ENCODE measurements at places on chromosomes 16 and 17.

DNA sequence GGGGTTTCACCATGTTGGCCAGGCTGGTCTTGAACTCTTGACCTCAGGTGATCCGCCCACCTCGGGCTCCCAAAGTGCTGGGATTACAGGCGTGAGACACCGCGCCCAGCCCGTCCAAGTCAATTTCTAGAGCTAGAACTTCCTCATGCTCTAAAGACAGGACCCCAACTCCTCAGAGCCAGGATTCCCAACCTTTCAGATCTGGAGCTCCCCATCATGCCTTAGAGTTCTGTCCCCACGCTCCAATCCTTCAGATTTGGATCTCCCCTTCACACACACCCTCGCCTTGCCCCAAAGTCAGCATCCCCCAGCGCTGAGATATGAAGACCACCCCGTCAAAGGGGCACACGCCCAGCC lies 448 bp downstream of the KCTD19 start:
- DNase-seq = no peak

GRCh38 chr17:57868007-57868909 lies 18.4 kb upstream of the MRPS23 start:
- no peak for DNase-seq

GRCh38 chr16:85126705-85127378 lies 14.6 kb upstream of the CIBAR2 start:
- no peak for DNase-seq

DNA sequence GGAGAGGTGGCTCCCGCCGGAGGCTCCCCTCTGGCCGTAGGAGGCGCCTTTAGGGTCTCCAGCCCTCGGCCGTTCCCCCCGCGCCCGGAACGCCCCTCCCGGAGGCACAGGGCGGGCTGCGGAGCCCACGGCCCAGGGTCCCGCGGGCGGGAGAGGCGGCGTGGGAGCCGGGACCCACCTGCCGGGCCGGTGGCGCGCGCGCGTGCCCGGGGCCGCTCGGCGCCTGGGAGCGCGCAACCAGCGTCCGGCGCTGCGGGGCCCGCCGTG lies at the start of gene MIF4GD:
TSS of gene MIF4GD (minus strand) at position 266 of the 267 bp plus-strand sequence. CDS start 1,036 bp downstream, outside the sequence.
- no peak for DNase-seq

GRCh38 chr16:5323284-5324141 lies 225.9 kb upstream of the EEF2KMT start:
- DNase-seq = no peak

DNA sequence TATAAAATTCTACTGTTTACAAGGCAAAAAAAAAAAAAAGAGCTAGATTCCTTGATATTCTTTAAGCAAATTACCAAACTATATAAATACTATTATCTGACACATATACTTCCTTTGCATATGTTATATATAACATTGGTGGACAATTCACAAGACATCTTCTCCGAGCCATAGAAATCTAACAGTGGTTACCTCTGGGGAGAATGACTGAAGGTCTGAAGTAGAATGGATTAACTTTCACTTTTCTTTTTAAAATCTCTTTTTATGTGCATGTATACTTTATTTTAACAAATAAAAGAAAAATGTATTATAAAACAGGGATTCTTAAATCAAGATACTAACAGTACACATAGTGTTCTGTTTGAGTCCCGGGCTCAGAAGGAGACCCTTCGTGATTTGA lies 131.0 kb downstream of the MRTFB start:
- DNase-seq = no peak

DNA sequence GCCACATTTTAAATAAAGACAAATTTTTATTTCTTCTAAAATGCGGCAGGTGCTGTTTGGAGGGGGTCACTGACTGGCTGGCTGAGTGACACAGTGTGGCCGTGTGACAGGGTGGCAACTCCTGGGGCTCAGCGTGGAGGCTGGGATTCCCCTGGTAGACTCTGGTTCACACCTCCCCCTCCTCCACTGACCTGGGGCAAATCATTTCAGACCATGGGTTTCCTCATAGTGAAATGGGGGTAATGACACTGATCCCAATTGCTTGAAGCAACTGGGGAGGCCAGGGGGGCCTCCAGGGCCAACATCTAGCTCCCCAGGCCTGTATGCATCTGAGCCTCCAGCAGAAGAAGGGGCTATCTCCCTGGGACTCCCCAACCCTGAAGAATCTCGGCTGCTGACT lies 6.6 kb downstream of the HSD11B2 start:
- DNase-seq = no peak

DNA sequence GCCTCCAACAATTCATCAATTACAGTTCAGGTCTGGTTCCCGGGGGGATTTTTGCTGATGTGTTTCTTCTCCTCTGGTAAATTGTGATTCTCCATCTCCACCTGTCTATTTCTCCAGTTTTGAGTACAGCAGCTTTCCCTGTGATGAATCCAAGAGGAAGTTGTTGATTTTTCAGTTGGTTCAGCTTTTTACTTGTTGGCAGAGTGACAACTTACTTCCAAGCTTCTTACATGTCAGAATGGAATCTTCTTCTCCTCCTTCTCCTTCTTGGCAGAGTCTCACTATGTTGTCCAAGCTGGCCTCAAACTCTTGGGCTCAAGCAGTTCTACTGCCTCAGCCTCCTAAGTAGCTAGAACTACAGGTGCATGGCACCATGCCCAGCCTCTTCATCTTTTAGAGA lies 33.4 kb upstream of the TMEM92 start:
- no peak for DNase-seq

- no peak for DNase-seq
Measured at GRCh38 chr17:77254951-77255825, 114.4 kb downstream of the SEC14L1 start.

- no peak for DNase-seq
Measured at GRCh38 chr17:1398931-1399678, 917 bp downstream of the YWHAE start.

GRCh38 chr17:50347117-50347893 lies 1.4 kb downstream of the XYLT2 start:
- no peak for DNase-seq

GRCh38 chr17:74759243-74759801 lies 10.9 kb downstream of the NHERF1 start:
- DNase-seq = no peak

DNA sequence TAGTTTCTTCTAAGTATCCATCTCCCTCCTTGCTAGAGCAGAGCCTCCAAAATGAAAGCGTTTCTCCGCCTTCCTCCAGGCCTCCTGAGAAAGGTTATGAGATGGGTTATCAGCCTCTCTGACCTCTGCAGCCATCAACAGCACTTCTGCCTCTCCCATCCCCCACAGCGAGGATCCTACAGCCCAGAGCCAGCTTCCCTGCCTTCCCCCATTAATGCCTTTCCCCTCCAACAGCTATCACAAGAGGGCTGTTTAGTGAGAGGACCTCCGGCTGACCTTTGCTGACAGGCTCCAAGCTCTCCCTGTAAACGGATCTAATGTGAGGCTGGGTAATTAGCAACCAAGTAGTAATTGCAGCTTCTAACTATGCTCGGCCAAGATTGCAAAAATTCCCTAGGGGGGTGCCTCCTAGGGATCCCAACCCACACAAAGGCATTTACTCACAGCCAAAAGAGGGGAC lies 55.8 kb downstream of the ZFHX3 start:
- no peak for DNase-seq

- no peak for DNase-seq
Measured at GRCh38 chr17:56861899-56862298, 27.9 kb downstream of the DGKE start.

GRCh38 chr17:30117675-30118081 lies 1.1 kb downstream of the NSRP1 start:
- DNase-seq = no peak

GRCh38 chr17:10091046-10091445 lies 107.4 kb downstream of the GAS7 start:
- no peak for DNase-seq

- no peak for DNase-seq
Measured at GRCh38 chr17:6352801-6353560, 81.9 kb downstream of the AIPL1 start.

- DNase-seq = no peak
Measured at GRCh38 chr17:65468321-65468720, 93.1 kb downstream of the AXIN2 start.

DNA sequence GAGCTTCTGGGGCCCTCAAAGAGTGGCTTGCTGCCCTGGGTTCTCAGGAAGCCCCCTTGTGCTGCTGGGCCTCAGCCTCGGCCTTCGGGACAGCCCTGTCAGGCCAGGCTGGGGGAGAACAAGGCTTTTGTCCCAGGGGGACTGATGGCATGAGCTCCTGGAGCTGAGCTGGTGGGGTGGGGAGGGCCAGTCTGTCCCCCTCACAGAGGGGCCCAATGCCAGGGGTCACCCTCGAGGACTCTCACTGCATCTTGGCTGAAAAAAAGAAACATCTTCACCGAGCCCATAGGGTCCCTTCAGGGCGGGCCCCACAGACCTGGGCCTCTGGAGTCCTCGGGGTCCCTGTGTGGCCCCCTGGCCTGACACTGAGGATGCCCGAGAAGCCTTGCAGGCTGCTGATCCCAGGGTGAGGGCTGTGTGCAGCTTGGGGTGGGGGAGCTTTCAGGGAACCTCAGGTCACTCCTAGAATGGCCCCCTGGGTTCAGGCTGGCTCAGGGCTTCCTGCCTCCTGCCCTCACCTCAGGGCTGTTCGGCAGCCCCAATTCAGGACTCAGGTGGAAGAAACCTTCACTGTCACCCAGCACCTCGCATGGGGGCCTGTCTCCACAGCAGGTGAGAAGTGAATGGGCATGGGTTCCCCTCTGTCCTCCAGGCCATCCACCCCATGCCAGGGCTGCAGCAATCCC lies 90.5 kb downstream of the TNFRSF13B start:
- no peak for DNase-seq

- no peak for DNase-seq
Measured at GRCh38 chr17:40564883-40565768, at the start of gene CCR7. Gene CCR7 (minus strand): TSS chr17:40565472. CDS start chr17:40565409, 63 bp downstream.

DNA sequence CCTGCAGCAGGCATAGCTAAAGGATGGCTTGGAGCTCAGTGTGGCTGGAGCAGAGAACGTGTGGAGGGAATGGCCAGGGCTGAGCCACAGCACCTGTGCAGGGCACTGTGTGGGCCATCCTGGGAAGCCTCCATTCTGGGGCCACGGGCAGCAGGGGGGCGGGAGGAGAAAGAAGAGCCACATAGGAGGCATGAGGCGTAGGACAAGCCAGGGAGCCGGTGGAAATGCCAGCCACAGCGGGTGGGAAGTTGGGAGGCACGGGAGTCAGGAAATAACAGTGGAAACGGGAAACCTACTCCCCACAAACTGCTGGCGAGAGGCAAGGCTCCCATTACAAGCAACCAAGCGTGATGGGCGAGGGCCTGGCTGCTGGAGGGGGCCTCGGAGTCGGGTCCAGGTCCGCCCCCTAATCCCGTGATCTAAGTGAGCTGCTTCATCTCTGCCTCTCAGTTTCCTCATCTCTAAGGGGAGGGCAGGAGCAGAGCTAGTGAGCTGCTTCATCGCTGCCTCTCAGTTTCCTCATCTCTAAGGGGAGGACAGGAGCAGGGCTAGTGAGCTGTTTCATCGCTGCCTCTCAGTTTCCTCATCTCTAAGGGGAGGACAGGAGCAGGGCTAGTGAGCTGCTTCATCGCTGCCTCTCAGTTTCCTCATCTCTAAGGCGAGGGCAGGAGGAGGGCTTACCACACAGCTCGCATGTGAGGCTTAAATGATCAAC lies 104.9 kb downstream of the ADCY9 start:
- no peak for DNase-seq

GRCh38 chr16:12262454-12263180 lies 286.1 kb downstream of the SNX29 start:
- peak; percentile 2 for DNase-seq

DNA sequence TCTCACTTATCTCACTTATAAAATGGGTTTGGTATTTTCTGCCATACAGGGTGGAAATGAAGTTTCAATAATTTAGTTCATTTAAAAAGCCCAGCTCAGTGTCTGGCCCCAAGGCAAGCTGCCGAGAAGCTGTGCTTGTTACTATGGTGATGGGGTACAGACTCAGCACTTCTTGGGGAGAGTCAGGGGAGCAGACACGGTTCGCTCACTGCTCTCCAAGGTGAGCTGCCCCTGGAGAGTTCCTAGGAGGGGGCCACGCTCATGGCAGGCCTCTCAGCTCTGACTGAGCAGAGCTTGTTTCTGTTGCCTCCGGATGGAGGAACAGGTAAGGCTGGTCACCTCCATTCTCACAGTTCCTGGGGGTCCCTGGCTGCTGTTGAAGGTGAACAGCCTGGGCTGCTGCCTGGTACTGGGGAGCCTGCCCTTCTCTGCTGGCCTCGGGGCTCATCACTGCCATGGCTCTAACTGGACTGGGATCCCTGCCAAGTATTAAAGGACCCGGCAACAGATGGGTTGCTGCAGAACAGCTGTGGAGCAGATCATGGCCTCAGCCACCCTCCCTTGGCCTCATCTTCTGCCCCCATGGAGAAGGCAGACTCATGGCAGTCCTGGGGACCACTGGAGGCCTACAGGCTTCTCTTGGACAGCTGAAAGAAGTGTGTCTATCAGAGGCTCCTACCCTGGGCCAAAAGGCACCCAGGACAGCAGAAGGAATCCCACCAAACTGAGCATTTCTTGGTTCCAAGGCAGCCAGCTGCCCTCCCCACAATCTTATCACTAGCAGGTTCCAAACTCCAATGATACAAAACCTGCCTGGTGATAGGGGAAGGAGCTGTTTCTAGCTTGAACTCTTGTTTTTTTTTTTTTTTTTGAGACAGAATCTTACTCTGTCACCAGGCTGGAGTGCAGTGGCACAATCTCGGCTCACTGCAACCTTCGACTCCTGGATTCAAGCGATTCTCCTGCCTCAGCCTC lies 25.9 kb upstream of the SPATA32 start:
- no peak for DNase-seq

DNA sequence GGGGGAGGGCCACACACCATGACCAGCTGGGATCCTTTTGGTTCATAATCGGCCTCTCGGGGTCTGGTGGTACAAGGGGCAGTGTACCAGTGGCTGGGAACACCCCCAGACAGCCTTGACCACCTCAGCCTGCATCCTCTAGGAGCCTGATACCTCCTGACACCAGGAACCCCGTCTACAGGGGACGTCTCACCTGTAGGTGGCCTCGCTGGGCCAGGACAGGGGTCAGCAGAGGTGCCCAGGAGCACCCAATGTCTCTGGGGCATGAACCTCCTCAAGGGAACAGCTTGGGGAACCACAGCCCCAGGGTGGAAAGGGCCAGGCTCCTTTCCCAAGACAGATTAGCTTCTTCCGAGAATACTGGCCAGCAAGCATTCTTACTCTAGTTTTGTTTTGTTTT lies 2.5 kb upstream of the METRNL start:
- no peak for DNase-seq

- DNase-seq = no peak
Measured at GRCh38 chr17:74417178-74418045, 14.5 kb upstream of the GPRC5C start.

DNA sequence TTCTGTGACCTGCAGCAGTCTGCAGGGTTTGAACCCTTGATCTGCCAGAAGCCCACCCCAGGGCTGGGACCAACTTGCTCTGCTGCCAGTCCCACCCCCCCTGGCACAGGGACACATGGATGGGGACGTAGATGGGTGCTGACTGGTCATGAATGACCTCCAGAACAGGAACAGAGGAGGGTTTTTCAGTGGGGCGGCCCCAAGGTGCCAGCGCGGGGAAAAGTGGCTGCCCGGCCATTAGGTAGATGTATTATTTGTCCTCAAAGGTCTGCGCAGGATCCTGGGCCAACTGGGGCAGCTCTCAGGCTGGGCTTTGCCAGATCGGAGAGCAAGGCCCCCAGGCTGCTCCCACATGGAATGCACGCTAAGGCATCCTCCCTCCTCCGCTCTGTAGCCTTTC lies 265.2 kb upstream of the TNRC6C start:
- DNase-seq = no peak

- DNase-seq = no peak
Measured at GRCh38 chr16:66267292-66268014, 99.0 kb upstream of the CDH5 start.

GRCh38 chr17:81464586-81464985 lies 48.0 kb downstream of the ACTG1 start:
- no peak for DNase-seq
